A549 treated with RU486 at 1 μM for 4 hours (cell line): ENCODE measurements at places on chromosomes 16 and 17. TPM values are rescaled to one million over a fixed set of nuclear protein-coding genes. Genes with fewer than 3 reads are reported as not detected.

Gene CDH3
- total RNA-seq = 0.17 to 0.45 TPM (median 0.29 TPM) in 5 replicates

Gene ABAT
- 0.18 to 0.52 TPM (median 0.39 TPM) in 5 replicates for total RNA-seq

Gene LDAF1
- 18.3 to 25.0 TPM (median 19.7 TPM) in 5 replicates for total RNA-seq

Gene CX3CL1
- 0.07 to 0.28 TPM (median 0.11 TPM) in 5 replicates for total RNA-seq

Gene COL1A1
- 4.6 to 9.7 TPM (median 6.6 TPM) in 5 replicates for total RNA-seq

Gene HBQ1
- total RNA-seq = 6.1 to 7.9 TPM (median 6.9 TPM) in 5 replicates

Gene OR1A1
- not detected in 5 replicates for total RNA-seq

Gene KRTAP3-3
- not detected in 5 replicates for total RNA-seq

Gene DRG2
- 43.6 to 57.4 TPM (median 51.0 TPM) in 5 replicates for total RNA-seq

Gene ITGAL
- total RNA-seq = 0.08 to 0.10 TPM in 2 of 5 replicates, not detected in the others

Gene C17orf100
- total RNA-seq = 2.0 to 3.5 TPM (median 3.2 TPM) in 5 replicates

Gene RUNDC3A
- total RNA-seq = 0.29 to 0.59 TPM (median 0.53 TPM) in 5 replicates

Gene STAT5B
- total RNA-seq = 21.0 to 28.8 TPM (median 26.4 TPM) in 5 replicates

Gene PKMYT1
- 57.5 to 96.6 TPM (median 92.5 TPM) in 5 replicates for total RNA-seq

Gene KRTAP2-4
- not detected in 5 replicates for total RNA-seq

Gene GFAP
- 0.29 to 1.3 TPM (median 0.61 TPM) in 5 replicates for total RNA-seq

Gene SDR42E1
- total RNA-seq = 1.2 to 1.6 TPM (median 1.4 TPM) in 5 replicates

Gene TLCD2
- total RNA-seq = 0.98 to 1.6 TPM (median 1.5 TPM) in 5 replicates

Gene CLEC3A
- total RNA-seq = not detected in 5 replicates

Gene CTRB1
- total RNA-seq = not detected in 5 replicates

Gene KRT20
- 0.17 to 0.43 TPM (median 0.28 TPM) in 5 replicates for total RNA-seq

Gene TMEM100
- not detected in 5 replicates for total RNA-seq

Gene CCL7
- total RNA-seq = 0.24 to 0.69 TPM (median 0.26 TPM) in 5 replicates

Gene KARS1
- 162 to 188 TPM (median 173 TPM) in 5 replicates for total RNA-seq

Gene GALR2
- 0.87 to 1.8 TPM (median 1.4 TPM) in 5 replicates for total RNA-seq

Gene MYH8
- not detected in 5 replicates for total RNA-seq

Gene FBXO39
- total RNA-seq = not detected in 5 replicates
